Right hindlimb (tissue), 1 donor: ENCODE measurements at places on chromosomes 7 and 10.

GRCh38 chr7:1192171-1192676 lies 32.2 kb upstream of the ZFAND2A start:
- no peak for DNase-seq

DNA sequence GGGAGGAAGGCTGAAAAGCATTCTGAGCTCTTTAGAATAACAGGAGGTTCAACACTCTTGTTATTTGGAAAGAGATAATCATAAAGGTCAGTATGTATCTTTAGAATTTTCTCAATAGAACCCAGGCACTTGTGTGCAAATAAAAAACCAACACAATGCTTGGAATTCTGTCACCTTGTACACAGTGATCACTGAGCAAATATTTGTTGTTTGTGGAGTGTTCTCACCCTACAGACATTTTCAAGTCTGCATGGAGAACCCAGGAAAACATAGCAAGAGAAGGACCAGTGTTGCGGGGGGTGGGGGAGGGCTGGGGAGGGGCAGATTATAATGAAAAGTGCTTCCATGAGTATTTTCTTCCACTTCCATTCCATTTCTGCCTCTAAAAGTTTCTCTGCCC lies 87.4 kb downstream of the FAM107B start:
- DNase-seq: no peak

DNA sequence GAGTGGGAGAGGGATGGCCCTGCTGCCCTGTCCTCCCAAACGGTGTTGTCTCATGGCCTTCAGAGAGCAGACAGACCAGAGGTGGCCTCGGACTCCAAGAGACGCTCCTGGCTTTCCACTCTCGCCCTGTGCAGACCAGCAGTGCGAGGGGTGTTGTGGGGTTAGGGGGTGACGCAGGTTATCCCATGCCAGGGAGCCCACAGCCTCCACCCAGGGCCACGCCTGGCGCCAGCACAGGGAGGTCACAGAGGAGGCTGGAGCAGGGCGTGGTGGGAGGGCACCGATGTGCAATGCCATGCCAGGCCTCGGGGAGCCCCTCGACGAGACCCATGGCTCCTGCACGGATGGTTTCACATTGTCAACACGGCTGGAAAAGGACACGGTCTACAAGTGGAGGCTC lies 52.1 kb downstream of the INPP5A start:
- no peak for DNase-seq

GRCh38 chr7:54529568-54529967 lies 12.6 kb upstream of the VSTM2A start:
- DNase-seq: no peak

- DNase-seq: no peak
Observed at GRCh38 chr7:17300437-17300836, 2.0 kb downstream of the AHR start.

GRCh38 chr10:34809796-34810195 lies 5.3 kb downstream of the PARD3 start:
- no peak for DNase-seq

DNA sequence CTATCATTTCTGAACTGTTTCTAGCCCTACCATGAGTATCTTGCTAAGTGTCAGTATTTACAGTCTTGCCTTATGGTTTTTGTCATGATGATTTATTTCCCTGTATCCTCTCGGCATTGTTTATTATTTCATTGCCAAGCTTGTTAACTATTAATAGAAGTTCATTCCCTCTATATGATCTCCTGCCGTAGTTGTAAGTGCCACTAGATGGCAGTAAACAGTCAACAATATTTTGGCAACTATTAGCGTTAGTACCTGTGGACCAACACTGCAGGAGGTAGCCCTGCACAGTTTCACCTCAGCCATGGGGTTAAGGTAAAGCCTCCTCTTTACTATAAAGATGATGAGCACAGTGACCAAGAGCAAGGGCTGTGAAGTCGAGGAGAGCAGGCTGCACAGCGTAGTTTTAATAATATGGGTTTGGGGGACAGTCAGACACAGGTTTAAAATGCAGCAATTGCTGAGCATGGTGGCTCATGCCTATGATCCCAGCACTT lies 26.1 kb upstream of the CCNJ start:
- peak; percentile 22 for DNase-seq
